ENCODE measurements at places on chromosomes 3 and 15.
A peak's percentile ranks its signal among the peaks of the same experiment; 100 is the strongest.

- no peak for DNase-seq
Observed at GRCh38 chr15:86040356-86041033, 39.2 kb upstream of the AGBL1 start.

- DNase-seq: no peak
Observed at GRCh38 chr15:84731774-84732173, 15.8 kb upstream of the SEC11A start.

DNA sequence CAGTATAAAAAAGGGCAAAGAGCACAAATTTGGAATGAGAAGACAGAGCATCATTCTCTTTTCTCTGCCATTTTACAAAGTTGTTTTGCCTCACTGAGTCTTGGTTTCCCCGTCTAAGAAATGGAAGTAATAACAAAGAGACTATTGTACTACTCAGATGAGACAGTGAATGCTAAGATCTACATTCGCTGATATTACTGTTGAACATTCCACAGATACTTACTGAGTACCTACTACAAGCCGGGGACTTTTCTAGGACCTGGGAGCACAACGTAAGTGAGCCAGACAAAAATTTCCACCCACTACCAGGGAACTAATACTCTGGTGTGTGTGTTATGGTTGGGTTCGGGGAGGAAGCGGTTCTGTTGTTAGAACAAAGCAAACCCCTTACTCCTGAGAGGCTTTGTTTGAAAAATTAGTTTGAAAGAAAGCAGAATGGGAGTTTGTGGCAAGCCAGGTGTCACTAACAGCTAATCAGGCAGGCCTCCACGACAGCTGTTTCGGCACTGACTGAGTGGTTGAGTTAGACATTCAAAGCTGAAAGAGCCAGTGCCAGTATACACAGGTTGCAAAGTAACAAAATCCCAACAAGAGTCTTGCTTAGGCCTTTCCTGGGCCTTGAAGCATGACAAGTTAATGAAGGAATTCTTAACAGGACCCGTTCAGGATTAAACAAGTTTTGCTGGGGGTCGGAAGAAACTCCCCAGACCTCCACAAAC lies 458.3 kb downstream of the EDEM1 start:
- DNase-seq: no peak

- no peak for DNase-seq
Observed at GRCh38 chr3:3340526-3340925, 161.0 kb upstream of the CRBN start.

- DNase-seq: no peak
Observed at GRCh38 chr3:79773291-79773690, 5.5 kb upstream of the ROBO1 start.

DNA sequence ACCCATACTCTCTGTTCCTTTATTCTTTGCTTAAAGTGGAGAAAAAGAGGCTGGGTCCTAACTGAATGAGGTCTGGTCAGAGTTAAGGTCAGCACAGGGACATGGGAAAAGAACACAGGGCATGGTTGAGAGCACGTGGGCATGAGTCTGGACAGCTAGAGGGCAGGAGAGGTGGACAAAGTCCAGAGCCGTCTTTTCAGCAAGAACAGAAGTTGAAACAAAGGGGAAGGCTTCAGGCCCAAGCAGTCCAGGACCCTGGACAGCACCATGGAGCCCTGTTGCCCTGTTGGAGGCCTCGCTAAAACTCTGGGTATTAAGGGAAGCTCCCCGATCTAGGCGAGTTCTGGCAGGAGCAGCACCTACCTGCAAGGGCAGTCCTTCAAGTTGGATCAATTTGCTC lies 50.7 kb downstream of the XYLB start:
- no peak for DNase-seq

- DNase-seq: peak; percentile 18
Observed at GRCh38 chr3:195147649-195148080, 123.3 kb downstream of the XXYLT1 start.

DNA sequence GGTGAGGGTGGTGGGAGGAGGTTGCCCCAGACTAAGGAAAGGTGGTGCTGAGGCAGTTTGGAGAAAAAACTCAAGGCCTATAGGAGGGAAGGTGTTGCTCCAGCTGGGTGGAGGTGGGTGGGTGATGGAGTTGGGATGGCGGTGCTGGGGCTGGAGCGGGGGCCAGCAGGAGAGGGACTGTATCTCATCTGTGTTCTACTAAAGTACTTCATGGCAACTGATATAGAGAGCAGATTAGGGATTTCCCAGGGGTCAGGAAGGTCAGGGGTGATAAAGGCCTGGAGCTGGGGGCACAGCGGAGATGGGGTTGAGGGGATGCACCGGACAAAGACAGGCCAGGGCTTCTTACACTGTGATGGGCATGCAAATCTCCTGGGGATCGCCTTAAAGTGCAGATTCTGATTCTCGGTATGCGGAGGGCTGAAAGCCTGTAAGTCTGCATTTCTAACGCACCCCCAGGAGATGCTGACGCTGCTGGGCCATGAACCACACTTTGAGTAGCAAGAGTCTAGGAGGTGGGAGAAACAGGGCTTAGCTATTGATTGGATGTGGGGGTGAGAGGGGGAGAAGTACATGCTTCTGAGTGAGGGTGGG lies 4.2 kb downstream of the KLHL40 start:
- no peak for DNase-seq

DNA sequence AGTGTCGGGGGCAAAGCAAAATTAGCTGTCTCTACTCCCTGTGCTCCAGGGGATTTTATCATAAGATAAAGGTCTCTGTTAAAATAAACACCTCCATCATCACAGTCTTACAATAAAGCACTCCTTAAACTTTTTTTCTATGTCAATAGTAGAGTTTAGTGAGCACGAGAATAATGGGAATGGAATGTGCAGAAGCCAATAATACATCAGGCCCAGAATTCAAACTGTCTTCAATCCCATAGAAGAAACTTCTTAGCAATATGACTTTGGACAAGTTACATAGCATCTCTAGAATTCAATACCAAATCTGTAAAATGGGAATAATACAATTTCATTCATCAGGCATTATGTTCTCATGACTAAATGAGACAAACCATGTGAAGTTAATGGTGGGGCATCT lies 49.0 kb upstream of the EPHA3 start:
- no peak for DNase-seq

DNA sequence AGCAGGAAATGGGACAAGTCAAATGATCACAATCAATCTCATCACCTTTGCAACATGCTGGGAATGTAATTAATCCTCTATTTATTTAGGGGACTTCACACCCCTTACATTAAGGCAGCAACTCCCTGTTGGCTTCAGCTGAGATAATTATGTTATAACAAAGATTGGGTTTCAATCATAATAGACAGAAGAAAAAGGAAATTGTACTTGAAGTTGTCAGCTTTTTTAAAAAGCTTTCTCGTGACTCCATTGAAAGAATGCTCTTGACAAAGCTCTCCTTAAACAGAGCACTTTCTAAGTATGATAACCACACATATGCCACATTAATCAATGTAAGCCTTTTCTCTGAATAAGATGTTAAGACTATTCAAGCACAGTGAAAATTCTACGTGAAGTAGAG lies 65.7 kb downstream of the SHQ1 start:
- DNase-seq: no peak

GRCh38 chr3:65623362-65623761 lies 415.4 kb downstream of the MAGI1 start:
- no peak for DNase-seq

DNA sequence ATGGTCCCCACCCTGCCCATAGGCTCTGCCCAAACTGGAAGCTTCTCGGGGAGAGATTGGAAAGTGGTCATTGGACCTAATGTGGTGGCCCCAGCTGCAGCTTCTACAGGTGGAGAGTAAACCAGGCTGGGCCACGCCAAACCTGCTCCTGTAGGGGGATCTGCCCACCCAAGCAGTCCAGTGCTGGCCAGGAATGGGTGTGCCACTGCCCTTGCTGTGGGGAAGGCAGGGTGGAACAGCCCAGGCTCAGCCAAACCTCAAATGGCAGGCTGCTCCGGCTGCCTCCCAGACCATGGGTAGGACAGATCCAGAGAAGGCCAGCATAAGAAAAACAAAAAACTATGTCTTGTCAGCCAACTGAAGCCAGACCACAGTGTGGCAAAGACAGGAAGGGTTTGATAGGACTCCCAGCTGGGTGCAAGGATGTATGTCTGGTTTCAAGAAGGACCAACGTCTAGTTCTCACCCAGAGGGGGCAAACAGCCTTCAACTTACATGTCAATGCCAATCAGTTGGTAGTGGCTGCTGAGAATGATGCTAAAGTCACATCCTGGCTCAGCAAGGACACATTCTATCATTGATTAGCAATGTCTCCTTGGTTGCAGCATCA lies 267.3 kb downstream of the UACA start:
- no peak for DNase-seq

DNA sequence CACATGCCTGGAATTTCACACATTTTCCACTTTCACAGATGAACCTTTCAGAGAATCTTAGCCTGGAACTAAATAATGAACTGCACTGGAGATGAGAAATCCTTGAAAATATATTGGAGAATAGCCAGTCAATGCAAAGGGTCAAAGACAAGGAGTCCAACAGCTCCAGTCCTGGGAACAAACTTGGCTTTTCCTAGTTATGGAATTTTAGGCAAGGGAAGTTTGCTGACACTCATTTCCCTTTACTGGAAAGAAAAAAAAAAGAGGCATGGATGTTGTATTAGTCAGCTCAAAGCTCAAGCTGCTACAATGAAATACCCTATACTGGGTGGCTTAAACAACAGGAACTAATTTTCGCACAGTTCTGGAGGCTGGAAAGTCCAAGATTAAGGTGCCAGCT lies 690.8 kb upstream of the ARPP21 start:
- no peak for DNase-seq

DNA sequence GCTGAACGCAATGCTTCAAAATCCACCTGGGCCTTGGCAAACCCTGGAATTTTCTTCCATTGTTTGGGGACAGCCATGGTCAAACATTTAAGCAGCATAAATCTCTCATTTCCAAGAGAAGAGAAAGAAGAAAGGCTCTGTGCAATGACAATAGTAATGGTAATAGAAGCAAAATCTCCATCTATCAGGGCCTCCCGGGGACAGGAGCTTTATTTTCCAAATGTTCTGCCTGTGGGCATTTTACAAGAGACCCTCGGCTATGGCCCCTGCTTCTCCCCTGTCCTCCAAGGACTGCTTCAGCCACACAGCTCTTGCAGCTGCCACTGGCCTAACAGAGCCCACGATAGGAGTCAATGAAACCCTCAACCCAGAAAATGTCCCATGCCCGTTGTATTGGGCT lies 12.7 kb upstream of the FAM240A start:
- no peak for DNase-seq

DNA sequence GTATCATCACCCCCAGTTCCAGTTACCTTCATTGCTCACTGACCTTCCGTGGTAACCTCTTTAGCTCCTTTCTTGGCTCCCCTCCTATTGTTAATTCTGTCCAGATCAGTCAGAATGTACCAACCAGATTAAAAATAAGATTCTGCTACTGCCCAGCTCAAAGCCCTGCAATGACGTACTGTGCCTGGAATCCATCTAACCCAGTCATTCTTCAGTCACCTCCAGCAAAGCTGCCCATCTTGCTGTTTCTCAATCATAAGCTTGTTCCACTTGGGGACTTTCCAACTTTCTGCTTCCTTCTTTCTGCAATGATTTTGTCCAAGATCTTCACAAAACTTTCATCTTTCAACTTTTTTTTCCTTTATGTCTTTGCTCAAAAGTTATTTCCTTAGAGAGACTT lies 512.0 kb upstream of the ZNF385D start:
- DNase-seq: no peak

DNA sequence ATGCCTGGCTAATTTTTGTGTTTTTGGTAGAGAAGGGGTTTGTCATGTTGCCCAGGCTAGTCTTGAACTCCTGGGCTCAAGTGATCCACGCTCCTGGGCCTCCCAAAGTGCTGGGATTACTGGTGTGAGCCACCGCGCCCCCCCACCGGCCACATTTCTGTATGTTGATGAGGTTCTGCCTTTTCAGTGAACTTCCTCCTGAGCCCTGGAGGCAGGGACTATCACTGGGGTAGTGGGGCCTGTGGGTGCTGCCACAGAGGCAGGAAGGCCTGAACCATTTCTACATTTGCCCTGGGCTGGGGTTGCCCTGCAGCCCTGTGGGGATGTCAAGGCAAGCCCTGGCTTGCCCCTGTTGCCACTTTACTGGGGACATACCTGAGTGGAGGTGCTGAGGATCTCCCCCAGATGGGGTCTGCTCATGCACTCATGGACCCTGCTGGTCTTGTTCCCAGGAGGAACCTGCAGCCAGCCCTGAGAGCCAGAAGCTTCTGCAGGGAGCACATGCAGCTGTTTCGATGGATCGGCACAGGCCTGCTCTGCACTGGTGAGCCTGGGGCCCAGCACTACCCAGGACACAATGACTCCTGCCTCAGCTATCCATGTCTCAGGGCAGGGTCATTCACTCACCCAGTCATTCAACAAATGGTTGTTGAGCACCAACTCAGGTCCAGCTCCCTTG lies 5.7 kb downstream of the SLC28A1 start:
- DNase-seq: no peak

- DNase-seq: no peak
Observed at GRCh38 chr3:124512881-124513609, 217.2 kb upstream of the UMPS start.
